Central memory CD4-positive, alpha-beta T cell (primary cell): ENCODE measurements at places on chromosomes 1 and 21.

DNA sequence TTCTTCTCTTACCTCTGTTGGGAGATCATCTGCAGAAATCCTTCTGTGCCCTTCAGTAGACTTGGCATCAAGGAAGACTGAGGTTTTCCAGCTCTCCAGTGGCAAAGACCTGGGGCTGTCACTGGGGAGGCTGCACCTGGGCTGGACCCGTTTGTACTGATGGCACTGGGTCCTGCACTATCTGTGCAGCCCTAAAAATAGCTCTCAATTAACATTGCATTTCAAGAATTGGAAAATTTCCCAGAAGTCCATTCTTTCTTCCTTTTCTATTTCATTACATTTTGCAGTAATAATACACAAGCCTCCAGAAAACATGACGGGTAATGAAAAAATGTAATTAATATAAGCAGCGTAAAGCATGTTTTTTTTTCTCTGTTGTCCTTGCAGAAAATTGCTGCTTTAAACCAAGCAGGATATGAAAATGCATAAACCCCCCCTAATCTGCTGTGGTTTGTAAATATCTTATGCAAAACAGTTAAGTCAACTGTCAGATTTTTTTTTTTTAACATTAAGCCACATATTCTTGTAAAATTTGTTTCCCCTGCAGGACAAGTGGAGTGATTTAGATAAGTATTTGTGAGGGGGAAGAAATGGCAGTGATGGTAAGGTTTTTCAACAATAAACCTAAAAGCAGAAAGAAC lies 64.9 kb downstream of the LMO4 start:
- no peak for DNase-seq

DNA sequence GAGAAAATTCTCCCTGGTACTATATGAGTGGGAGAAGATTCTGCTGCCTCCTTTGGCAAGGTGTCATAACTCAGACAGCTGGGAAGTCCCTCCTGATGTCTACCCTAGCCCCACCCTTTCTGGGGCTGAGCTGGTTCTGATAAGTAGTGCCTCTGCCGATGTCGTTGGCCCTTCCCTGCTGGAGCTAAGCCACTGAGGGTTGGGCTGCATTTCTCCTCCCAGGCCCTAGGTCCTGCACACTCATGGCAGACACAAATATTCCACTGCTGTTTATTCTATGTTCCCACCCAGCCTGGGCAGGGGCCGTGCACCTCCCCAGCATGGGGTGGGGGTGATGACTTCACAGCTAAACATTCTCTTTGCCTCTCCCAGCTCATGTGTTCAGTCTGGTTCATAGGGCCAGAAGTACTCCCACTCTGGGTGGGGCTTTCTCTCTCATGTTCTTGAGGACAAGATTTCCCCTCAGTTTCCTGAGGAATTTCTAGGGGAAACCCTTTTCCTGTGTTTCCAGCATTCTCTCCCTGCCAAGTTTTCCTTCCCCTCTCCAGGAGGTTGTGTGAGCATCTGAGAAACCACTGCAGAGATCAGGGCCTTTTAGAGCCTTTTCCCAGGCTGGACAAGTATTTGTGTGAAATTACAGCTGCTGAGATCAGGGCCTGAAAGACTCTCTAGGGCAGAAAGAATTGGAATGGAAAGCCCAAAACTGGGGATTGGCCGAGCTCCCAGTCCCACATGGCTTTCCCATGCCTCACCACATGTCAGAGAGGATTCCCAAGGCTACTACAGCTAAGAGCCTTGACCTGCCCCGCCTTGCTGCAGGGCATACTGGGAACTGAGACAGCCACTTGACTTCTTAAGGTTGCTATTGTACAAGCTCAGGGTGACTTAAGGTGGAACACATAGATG lies 66.2 kb downstream of the ATP2B4 start:
- no peak for DNase-seq

GRCh38 chr1:109980324-109981003 lies 4.1 kb upstream of the AHCYL1 start:
- no peak for DNase-seq

- peak; percentile 70 for DNase-seq
Measured at GRCh38 chr1:24928689-24929397, 1.2 kb downstream of the RUNX3 start.

GRCh38 chr1:113169591-113169990 lies 96.6 kb downstream of the LRIG2 start:
- DNase-seq, result no peak

- no peak for DNase-seq
Measured at GRCh38 chr21:44497703-44498126, 42.3 kb downstream of the KRTAP10-1 start.

DNA sequence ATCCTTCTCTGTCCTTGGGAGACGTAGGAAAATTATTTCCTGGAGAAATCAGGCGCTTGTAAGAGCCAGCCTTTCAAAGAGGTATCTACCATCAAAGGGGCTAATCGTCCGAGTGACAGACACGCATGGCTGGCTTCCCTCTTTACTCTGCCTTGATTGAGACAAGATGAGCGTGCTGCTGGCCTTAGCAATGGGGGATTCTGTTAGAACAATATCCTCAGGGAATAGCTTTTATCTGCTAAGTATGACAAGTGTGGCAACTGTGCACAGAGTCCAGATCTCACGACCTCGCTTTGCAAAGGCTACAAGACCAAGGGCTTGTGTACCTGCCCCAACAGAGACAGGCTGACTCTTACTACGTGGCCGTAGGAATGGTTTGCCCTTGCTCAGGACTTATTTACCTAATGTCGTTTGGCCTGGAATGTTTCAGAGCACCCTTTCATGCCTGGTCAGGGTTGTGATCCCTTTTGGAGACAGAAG lies 417.1 kb downstream of the KIF26B start:
- DNase-seq, result no peak

- DNase-seq, result no peak
Measured at GRCh38 chr1:203037509-203038190, 11.4 kb downstream of the PPFIA4 start.

DNA sequence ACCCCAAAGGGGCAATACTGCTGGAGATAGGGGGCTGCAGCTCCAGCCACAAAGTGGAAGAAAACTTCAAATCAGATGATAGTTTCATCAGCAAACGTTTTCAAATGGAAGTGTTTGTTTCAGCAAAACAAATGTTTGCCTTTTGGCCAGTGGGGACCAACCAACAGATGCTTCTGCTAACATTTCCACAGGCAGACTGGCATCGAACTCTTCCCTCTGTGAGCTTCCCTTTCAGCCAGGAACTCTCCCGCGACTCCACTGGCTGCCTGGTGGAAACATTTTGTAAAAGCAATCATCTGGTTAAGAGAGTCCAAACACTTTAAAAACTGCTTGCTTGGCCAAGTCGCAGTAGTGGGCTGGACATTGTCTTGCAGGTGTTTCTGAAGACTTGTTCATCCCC lies 30.7 kb downstream of the CENPF start:
- no peak for DNase-seq

- no peak for DNase-seq
Measured at GRCh38 chr1:33306653-33307493, 14.0 kb downstream of the A3GALT2 start.

DNA sequence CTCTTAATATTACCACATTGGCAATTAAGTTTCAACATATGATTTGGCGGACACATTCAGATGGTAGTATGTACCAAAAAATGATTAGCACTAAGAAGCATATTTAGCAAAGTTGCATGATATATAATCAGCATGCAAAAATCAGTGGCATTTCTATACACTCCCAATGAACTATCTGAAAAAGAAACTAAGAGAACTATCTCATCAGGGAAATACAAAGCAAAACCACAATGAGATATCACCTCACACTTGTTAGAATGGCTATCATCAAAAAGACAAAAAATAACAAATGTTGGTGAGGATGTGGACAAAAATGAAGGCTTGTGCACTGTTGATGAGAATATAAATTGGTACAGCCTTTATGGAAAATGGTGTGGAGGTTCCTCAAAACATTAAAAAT lies 31.4 kb upstream of the DENND1B start:
- DNase-seq, result no peak

GRCh38 chr1:44077421-44077820 lies 41.2 kb upstream of the KLF17 start:
- DNase-seq, result no peak

- DNase-seq, result no peak
Measured at GRCh38 chr1:180251526-180252305, 21.7 kb downstream of the LHX4 start.

DNA sequence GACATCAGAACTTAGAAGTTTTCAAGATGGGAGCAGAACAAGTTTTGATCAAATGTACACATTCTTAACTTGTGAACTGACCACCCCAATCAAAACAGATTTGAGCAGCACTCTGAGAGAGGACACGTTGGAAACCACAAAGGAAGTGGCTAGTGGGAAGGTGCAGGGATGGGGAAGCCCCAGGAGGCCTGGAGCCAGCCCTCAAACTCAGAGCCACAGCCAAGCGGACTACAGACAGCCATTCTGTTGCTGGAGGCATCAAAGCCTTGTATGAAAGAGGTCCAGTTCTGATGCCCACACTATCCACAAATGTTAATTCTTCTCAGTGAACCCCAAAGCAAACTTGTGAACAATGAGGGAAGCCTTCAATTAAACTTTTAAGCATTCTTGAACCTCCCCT lies 143.6 kb upstream of the RAB4A start:
- no peak for DNase-seq

GRCh38 chr1:174157157-174157806 lies 2.0 kb upstream of the RABGAP1L start:
- DNase-seq, result no peak

- DNase-seq, result no peak
Measured at GRCh38 chr1:205518661-205519540, 14.4 kb downstream of the CDK18 start.

- DNase-seq, result peak; percentile 83
Measured at GRCh38 chr1:111603979-111604378, 15.6 kb upstream of the RAP1A start.

DNA sequence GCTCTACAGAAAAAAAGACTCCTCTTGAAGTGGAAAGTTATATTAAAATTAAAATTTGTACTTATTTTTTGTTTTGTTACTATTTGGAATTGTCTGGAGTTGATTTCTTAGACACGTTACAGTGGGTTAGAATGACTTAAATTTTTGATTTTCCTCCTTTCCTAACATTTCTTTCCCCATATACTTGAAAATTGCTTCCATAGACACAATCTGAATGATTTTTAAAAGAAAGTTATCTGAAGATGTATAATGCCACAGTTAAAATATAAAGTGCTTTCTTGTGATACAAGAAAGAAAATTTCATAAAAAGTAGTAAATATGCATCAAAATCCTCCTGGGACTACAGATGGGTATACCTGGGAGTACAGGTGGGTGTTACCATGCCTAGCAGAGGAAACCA lies 2.3 kb downstream of the HS2ST1 start:
- no peak for DNase-seq

- no peak for DNase-seq
Measured at GRCh38 chr1:157820299-157820698, 379 bp upstream of the FCRL1 start.

DNA sequence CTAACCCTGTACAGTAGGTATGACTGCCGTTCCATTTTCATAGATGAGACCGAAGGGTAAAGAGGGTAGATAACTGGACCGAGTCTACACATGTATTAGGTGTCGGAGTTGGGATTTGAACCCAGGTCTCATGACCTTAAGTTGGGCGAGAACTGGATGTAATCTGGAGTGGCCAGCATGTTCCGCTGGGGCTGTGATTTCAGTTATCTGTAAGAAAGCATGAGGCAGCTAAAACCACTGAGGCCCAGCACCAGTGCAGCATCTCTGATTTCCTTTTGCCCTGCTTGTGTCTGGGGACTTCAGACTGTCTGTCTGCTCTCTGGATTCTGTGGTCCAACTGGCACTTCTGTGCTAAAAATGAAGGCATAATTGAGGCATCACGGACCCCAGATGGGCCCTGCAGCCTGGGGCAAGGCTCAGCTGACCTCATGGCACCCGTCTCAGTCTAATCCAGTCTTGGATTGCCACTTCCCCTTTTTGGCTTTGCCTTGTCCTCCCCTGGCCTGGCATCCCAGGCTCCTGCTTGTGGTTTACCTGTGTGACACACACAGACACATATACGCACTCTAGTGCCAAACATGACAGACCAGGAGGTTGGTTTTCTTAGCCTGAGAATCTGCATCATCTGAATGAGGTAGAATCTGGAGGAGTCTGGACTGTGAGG lies 180.2 kb downstream of the KIF26B start:
- no peak for DNase-seq

- no peak for DNase-seq
Measured at GRCh38 chr21:46067505-46068201, 30.3 kb upstream of the COL6A2 start.

DNA sequence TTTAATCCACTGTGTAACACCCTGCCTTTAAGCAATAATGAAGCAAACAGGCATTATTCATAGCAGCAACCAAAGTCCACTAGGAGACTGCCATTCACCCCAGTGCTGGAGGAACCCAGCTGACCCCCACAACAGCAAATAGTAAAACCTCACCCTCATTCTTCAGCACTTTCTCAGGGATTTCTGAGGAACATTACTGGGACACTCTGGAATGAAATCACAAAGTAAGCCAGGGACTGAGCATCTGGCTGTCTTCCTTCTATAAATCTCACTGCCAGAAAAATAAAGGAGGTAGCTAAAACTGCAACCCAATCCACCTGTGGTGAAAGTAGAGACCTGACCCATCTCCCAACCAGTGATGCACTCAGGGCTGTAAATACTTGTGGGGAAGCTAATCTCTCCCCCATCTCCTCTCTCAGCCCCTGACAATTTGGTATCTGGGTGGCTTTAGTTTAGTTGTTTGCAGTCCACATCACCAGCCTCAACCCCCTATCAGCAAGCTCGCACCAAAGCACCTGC lies 47.1 kb downstream of the COL6A1 start:
- no peak for DNase-seq

GRCh38 chr1:113684153-113684541 lies 75.1 kb downstream of the PHTF1 start:
- no peak for DNase-seq

DNA sequence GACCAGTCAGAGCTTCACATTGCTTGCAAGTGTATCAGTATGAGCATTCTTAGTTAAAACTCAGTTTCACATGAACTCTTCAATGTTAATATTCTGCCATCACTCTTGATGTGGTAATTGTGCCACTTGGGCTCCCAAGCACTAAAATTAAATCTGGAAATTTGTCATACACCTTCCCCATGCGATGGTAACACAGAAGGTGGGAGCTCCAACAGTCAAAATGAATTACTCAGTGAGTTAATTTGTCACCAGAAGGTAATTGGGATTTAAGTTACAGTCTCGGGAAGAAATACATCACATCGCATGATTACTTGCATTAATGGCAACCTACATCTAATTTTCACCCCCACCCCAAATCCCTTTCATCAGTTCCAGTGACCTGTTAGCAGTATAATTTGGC lies 376.5 kb upstream of the DAB1 start:
- DNase-seq, result no peak

- no peak for DNase-seq
Measured at GRCh38 chr1:98921817-98922216, 82.8 kb downstream of the PLPPR5 start.

GRCh38 chr1:17213148-17213781 lies 8.3 kb downstream of the PADI1 start:
- no peak for DNase-seq

DNA sequence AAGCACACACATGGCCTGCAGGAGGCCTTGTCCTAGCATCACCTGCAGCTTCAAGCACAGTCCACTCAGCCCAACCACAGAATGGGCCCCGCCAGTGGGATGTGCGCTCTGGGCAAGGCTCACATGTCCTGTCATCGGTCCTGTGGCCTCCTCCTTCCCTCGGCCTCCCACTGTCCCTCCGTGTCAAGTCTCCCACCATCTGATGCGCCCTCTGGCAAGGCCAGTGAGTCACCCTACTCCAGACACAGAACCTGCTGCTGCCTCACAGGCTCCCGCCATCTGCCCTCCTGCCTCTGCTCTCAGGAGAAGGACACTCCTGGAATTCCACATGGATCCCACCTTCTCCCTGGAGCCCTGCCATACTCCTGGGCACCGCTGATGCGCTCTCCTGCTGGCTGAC lies 14.2 kb downstream of the KCNAB2 start:
- DNase-seq, result no peak

GRCh38 chr21:36966821-36967768 lies 626 bp upstream of the HLCS start:
- DNase-seq, result no peak
